Ovary (tissue), 10 donors: ENCODE measurements at places on chromosomes 4 and X.
A peak's percentile ranks its signal among the peaks of the same experiment; 100 is the strongest.

DNA sequence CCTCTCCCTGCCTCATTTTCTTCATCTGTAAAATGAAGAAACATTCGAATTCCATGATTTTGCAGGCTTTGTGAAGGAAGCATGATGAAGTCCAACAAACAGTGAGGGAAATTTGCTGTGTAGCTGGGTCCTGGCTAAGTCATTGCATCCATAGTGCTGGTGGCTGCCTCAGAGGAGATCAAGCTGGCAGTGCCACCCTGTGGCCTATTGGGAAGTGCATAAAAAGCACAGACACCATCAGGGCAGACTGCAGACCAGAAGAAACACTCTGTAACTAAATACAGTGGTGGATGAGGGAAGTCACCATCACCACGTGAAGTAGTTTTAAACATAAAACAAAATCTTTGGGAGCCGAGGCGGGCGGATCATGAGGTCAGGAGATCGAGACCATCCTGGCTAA, 40.7 kb upstream of the DDX3X start:
- DNase-seq: no peak

DNA sequence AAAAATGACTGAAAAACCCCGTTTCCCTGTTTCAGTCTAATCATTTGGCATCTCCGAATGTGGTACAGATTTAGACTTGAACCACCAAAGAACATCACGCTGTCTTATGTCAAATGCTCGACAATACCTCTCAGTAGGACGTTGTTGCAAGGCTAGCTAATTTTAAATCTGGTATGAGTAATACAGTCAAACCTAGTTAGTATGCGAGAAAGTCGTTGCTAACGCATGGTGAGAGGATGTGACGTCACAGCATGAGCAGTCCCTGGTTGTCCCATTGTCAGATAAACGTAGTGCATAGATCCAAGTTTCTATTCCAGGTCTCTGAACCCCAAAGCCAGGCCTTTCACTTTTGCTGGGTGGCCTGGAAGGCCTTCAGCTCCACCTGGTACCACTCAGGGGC, 44.7 kb downstream of the SETD7 start:
- no peak for DNase-seq

GRCh38 chr4:48033825-48034413, 17.3 kb downstream of the NIPAL1 start:
- DNase-seq: no peak

DNA sequence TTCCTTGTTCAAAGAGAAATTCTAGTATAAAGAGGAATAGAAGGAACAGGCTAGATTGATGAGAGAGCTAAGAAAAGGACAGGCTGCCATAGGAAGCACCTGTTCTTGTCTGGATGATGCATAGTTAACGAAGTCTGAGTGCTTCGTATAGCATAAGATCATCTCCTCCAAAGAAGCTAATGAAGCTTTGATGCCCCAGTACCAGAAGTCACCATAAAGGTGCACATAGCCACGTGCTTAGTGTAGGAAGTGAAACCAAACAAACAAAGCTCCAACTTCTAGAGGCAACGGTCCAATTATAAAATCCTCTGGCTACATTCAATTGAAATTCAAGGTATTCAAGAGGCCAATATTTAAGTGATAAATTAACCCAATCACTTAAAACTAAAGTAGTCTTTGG, 31.0 kb downstream of the AFAP1 start:
- no peak for DNase-seq

GRCh38 chr4:117777721-117778120, 256.6 kb upstream of the NDST3 start:
- no peak for DNase-seq

GRCh38 chr4:7691982-7692381, 247.7 kb downstream of the AFAP1 start:
- DNase-seq: no peak

DNA sequence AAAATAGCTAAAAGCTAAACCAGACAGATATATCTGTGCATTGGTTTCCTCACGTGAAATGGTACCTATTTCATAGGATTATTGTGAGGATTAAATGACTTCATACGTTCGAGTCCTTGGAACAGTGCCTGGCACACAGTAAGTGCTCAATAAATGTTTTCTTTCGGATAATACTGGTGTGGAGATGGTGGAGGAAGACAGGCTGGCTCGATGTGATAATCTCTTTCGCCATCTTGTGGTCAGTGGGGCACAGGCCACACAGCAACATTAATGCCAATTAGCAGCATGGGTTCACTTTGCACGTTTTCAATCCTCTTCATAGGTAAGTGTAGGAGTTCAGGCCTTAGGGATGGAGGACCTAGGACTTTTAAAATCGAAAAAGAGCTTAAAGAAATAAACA, 9.3 kb downstream of the PAGE4 start:
- no peak for DNase-seq

GRCh38 chrX:4809571-4809970, 1096.1 kb upstream of the PRKX start:
- DNase-seq: no peak

DNA sequence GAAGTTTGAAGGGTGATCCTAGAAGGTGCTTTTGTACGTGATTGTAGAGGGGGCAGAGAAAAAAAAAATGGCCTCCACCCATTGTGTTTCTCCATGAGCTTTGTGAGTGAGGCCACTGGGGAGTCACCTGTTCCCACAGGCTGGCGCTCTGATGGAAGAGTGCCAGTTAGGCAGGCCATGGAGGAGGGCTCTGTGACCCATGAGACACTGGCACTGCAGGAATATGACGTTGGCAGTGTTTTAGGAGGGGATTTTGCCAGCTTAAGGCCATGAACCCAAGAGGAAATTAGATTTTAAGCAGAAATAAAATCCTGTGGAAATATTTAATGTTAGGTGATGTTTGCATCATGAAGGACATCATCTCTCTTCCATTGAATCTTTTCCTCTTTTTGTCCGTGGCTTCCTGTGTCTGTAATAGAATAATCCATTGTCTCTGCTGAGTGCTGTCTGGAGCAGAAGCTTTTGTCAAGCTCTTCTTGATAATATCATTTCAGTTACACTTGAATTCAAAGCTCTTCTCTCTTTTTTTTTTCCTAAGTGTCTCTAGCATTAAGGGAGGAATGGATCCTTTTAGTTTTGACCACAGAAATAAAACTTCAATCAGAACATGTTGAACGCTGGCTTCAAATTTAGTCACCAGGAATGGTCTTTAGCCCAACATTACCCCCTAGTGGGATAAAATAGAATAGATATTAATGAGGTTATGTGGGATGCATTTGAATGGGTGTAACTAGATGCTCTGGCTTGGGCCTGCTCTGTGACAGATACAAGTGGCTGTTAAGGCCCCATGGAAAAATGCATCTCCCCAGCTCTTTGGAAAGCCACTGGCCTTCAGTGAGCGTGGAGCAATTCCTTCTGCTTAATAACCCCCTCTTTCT, 41.0 kb upstream of the UCP1 start:
- no peak for DNase-seq

GRCh38 chr4:44869985-44870384, 143.6 kb upstream of the GNPDA2 start:
- DNase-seq: no peak

- DNase-seq: peak; percentile 7
These were observed 64.2 kb upstream of the ADRA2C start for GRCh38 chr4:3701736-3702560.

DNA sequence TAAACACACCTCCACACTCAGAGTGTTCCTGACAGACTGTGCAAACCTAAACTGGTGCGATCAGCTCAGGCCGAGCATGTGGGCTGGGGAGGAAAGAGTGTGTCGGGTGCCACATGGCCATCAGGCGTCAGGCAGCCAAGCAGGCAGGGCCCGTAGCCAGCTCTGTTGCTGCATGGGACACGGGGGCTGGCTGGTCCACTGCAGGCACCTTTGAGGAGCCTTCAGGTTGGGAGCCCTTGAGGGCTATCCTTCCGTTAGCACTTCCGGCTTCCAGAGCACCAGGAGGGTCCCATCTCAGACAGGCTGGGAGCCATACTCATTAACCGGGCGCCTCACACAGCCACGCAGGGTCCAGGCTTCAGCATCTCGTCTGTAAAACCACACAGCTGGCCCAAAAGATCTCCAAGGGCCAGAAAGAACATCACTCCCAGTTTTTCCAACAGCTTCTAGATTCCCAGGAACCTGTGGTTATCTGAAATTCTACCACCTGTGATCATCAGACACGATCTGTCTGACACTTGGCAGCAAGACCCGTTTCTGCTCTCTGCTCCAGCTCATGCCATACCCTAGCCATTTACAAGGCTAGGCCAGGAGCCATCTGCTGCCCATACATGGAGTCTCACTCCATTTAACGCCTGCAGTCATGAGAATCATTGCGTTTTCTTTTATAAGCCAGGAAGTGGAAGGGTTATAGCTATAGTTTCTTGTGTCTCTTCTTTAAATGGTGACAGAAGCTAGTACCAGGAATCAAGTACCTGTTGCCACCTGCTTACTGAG, 87.5 kb downstream of the NSUN7 start:
- no peak for DNase-seq

DNA sequence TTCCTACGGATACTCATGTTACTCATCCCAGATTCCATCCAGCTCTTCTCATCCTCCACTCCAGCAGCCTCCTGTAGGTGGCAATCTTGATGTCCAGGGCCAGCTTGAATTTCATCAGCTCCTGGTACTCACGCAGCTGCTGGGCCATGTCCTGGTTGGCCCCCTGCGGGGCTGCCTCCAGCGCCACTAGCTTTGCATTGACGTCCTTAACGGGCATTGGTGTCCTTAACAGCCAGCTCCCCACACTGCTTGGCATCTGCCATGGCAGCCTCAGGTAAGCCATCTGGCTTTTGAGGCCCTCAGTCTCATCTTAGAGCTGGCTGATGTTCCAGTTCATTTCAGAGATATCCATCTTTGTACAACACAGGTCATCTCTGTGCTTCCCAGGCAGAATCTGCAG, 223.7 kb downstream of the FGF13 start:
- DNase-seq: no peak

DNA sequence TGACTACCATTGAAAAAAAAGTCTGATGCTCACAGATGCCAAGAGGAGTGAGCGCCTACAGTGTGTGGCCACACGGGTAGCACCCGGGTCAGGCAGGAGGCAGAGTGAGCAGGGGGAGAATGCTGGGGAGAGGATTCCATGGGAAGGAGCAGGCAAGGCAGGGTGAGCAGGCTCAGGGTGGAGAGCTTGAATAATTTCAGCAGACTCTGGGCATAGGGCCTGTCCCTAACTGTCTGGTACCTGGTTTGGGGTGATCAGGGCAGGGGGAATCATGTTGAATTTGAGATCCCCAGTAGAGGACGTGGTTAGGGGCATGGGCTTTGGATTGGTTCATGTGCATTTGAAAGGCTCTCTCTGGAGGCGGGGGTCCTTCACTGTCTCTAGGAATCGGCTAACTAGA, 51.2 kb upstream of the TLR3 start:
- DNase-seq: no peak

GRCh38 chr4:37445023-37445422, 200.5 kb downstream of the NWD2 start:
- DNase-seq: no peak

GRCh38 chr4:67521506-67521905, 23.8 kb downstream of the CENPC start:
- DNase-seq: no peak

GRCh38 chr4:186820391-186820891, 96.8 kb upstream of the FAT1 start:
- no peak for DNase-seq

DNA sequence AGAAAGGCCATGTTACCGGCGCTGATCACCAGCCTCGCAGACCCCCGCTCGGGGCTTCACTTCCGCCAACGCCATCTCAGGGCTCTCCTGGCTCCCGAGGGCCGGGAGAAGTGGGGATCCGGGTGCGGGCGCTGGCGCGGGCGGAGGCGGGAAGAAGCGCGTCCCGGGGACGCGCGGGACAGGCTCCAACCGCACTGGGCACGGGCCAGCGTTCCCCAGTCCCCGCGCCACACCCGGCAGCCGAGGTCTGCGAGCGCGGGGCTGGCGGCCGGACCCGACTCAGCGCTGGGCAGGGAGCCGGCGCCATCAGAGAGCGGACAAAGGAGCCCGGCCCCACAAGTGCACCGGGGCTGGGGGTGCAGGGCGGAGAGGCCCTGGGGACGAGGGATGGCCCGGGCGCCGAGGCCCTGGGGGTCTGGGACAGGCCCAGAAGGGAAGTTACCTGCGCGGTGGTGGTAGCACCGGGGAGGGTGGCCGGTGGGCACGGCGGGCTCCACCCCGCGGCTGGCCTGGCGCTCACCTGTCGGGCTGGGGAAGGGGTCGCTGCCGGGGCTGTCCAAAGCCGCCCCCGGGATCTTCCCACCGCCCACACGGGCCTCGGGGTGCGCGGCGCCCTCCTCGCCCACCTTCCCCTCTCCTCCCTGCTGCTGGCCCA, 449 bp downstream of the CTPS2 start:
- peak; percentile 39 for DNase-seq

DNA sequence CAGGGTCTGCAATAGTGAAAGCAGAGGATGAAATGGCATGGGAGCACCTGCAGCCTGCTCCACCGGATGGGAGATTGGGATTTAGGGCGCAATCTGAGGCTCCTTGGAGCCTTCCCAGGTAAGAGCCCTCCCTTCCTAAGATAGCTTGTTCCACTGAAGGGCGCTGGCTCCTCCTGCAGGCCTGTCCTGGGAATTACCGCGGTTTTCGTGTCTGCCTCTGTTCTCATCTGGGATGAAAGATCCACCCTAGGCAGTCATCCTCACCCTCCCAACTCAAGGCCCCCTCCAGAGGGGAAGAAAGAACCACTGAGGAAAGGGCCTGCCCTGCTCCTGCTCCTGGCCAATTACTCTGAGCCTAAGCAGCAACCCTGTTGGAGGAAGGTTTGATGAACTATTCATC, 547.5 kb downstream of the SMARCA1 start:
- DNase-seq: no peak

- DNase-seq: no peak
These were observed 60.1 kb downstream of the WFS1 start for GRCh38 chr4:6329478-6330383.

GRCh38 chr4:185033950-185034349, 15.7 kb downstream of the HELT start:
- no peak for DNase-seq

DNA sequence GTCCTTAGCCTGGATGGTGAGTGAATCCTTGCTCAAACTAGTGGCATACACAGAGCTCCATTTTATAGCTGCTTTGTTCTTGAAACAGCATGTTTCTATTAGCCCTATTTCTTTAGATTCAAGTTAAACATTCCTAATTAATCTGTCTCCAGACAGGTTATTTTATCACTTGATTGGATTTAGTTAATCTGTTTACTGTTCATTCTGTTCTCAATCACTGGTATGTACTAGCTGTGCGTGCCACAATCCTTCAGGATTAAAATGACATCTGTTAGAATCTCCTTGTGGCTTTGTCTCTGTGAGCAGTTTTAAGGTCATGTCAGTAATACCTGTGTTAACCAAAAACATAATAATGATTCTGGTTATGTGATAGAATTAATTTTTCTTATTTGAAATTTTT, 36.5 kb downstream of the PTPN13 start:
- no peak for DNase-seq

DNA sequence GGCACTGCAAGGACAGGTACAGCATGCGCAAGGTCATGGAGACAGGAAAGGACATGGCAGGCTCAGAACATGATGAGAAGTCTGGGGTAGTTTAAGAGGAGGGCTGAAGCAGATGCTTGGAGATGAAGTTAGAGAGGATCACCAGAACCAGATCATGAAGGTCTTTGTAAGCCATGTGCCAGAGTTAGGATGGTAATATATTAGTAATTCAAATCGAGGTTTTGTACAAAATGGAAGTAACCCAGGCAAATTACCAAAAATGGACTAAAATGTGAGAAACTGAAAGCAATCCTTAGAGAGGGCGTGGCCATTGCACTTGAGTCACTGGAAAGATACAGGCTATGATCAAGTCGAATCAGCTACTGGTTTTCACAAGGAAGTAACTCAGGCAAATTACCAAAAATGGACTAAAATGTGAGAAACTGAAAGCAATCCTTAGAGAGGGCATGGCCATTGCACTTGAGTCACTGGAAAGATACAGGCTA, 13.5 kb downstream of the RXFP1 start:
- no peak for DNase-seq
